ENCODE measurements at places on chromosomes 13 and 19. TPM values are rescaled to one million over a fixed set of nuclear protein-coding genes. Genes with fewer than 3 reads are reported as not detected.

The ZNF560 gene
- 0.90 TPM for total RNA-seq

The MYO1F gene
- 0.18 TPM for total RNA-seq

The SIGLEC8 gene
- not detected for total RNA-seq

The SIGLEC9 gene
- not detected for total RNA-seq

The POU2F2 gene
- 0.56 TPM for total RNA-seq

The SLC27A5 gene
- 7.5 TPM for total RNA-seq

The SPIB gene
- total RNA-seq: not detected

The IRF2BP1 gene
- 5.0 TPM for total RNA-seq

The IL4I1 gene
- 0.36 TPM for total RNA-seq

The PCSK4 gene
- 0.56 TPM for total RNA-seq

The UBE2L5 gene
- 0.18 TPM for total RNA-seq

The C19orf81 gene
- total RNA-seq: not detected

The CATSPERD gene
- not detected for total RNA-seq

The ATP1A3 gene
- under 0.01 TPM for total RNA-seq

The CASP14 gene
- total RNA-seq: not detected

The C13orf42 gene
- total RNA-seq: not detected

The FXYD1 gene
- 0.18 TPM for total RNA-seq

The RNF113B gene
- total RNA-seq: not detected

The CYSLTR2 gene
- not detected for total RNA-seq

The FUT3 gene
- not detected for total RNA-seq

The FUT1 gene
- under 0.01 TPM for total RNA-seq

The VSTM2B gene
- not detected for total RNA-seq

The CUL4A gene
- total RNA-seq: 128 TPM
